ENCODE measurements at places on chromosomes 4 and X. TPM values are rescaled to one million over a fixed set of nuclear protein-coding genes. Genes with fewer than 3 reads are reported as not detected.
A peak's percentile ranks its signal among the peaks of the same experiment; 100 is the strongest.

GRCh38 chrX:27575565-27575964 lies 14.6 kb upstream of the DCAF8L2 start:
- no peak for DNase-seq

DNA sequence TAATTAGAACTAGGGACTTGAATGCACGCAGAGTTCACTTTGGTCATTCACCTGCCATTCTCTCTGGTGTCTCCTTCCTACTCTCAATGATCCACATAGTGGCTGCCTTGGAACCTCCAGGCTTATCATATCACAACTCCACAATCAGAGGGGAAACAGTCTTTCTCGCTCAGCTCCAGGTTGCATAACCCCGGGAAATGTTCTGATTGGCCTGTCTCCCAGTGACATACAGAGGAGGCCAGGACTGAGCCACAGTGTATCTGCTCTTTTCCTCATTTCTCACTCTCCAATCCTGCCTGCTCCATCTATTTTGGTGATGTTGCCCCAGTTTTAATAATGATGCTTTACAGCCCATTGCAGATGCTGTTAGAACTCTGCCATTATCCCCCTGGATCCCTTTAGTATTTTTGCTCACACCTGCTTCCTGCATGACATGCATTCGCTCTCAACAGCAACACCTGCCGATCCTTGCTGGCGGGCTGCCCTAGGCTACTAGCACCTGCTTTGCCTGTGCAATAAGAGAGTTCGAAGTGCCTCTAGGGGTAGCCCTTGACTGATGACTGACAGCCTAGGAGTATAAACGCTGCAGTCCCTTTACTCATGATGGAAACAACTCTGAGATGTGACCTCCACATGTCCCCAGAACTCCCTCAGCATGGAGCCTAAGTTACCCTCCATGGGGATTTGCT lies 211.3 kb upstream of the RPS6KA3 start:
- no peak for DNase-seq

DNA sequence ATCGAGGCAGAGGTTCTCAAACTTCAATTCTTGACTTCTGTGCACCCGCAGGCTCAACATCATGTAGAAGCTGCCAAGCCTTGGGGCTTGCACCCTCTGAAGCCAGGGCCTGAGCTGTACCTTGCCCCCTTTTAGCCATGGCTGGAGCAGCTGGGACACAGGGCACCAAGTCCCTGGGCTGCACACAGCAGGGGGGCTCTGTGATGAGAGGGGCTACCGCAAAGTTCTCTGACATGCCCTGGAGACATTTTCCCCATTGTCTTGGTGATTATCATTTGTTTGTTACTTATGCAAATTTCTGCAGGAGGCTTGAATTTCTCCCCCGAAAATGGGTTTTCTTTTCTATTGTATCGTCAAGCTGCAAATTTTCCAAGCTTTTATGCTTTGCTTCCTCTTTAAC lies 4.9 kb upstream of the MAGEB17 start:
- no peak for DNase-seq

DNA sequence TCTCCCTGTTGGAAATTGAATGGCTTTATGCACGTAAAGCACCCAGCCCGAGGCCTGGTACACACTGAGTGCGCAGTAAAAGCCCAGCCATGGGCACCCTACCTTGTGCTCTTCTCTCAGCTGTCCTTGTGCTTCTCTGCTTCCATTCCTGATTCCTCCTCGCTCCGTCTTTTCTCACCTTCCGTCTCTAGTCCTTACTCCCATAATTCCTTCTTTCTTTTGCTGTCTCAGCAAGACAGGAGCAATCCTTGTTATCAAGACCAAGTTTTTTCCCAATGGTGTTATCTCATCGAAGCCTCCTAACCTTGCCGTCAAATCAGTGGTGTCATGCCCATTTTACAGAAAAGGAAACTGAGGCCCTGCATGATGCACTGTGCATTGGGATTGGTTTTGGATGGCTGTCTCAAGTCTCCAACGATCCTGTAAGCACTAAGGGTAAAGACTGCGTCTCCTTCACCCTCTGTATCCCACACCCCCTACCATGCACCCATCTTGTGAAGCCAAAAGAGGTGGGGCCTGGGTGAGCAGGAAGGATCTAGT lies 30.1 kb downstream of the CYTL1 start:
- no peak for DNase-seq

DNA sequence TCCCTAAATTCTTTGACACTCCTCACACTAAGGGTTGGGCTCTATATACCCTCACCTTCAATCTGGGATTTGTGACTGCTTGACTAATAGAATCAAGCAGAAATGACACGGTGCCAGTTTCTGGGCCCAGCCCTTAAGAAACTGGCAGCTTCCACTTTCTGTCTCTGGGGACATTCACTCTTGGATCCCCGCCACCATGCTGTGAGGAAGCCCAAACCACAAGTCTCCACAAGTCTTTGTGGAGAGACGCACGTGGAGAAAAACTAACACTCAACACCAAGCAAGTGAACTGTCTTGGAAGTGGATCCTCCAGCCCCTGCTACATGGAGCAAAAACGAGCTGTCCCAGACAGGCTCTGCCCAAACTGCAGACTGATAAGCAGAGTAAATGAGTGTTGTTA lies 1.1 kb upstream of the EDNRA start:
- no peak for DNase-seq

- peak; percentile 55 for DNase-seq
Measured at GRCh38 chr4:48578132-48578968, 88.3 kb downstream of the ZAR1 start.

GRCh38 chr4:137343221-137343620 lies 189.1 kb downstream of the PCDH18 start:
- no peak for DNase-seq

DNA sequence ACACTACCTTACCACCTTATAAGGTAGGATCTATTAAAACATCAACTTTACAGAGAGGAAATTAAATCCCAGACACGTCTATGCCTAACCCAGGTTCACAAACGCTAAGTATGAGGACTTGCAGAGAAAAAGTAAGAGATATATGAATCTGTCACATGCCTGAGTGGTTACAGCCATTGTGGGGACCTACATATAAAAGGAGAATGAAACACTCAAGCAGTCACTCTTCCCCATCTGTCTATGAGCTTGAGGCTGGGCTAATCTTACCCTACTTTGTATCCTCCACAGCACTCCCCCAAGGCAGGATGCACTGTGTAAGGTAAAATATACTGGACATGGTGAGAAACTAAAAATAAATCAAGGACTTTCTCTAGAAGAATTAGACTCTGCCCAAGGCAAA lies 339.9 kb downstream of the HNRNPD start:
- no peak for DNase-seq

- no peak for DNase-seq
Measured at GRCh38 chr4:89305712-89306437, 1.7 kb downstream of the GPRIN3 start.

DNA sequence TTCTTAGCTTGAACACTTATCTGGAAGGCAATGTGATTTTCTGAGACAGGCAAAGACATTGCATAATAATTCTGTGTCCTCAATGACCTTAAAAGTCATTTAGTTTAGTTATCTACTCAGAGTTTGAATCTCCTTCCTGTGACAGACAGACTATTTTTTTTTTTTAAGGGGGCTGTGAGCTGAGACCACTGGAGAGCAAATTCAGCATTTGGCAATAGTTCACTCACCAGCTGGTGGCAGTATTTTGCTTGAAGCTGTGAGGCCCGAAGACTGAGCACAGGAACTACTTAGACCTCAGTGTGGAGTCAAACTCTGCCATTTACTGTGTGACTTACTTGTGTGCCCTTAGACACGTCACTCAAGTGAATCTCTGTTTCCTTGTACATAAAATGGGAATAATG lies 22.9 kb upstream of the CPE start:
- DNase-seq: peak; percentile 8

DNA sequence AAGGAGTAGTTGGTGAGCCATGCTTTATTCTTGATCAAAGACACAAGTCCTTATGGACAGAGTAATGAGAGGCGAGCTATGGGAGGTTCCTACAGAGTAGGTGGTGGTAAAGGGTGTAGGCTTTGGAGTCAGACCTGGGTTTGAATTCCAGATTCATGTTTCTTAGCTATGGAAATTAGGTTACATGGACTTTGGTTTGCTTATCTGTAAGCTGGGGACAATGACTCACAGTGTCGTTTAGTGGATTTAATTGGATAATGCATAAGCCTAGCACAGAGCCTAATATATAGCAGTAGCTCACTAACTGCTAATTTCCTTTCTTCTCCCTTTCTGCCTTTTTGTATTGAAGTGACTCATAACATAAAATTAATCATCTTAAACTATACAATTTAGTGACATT lies 5.0 kb upstream of the TRPC5 start:
- DNase-seq: no peak

DNA sequence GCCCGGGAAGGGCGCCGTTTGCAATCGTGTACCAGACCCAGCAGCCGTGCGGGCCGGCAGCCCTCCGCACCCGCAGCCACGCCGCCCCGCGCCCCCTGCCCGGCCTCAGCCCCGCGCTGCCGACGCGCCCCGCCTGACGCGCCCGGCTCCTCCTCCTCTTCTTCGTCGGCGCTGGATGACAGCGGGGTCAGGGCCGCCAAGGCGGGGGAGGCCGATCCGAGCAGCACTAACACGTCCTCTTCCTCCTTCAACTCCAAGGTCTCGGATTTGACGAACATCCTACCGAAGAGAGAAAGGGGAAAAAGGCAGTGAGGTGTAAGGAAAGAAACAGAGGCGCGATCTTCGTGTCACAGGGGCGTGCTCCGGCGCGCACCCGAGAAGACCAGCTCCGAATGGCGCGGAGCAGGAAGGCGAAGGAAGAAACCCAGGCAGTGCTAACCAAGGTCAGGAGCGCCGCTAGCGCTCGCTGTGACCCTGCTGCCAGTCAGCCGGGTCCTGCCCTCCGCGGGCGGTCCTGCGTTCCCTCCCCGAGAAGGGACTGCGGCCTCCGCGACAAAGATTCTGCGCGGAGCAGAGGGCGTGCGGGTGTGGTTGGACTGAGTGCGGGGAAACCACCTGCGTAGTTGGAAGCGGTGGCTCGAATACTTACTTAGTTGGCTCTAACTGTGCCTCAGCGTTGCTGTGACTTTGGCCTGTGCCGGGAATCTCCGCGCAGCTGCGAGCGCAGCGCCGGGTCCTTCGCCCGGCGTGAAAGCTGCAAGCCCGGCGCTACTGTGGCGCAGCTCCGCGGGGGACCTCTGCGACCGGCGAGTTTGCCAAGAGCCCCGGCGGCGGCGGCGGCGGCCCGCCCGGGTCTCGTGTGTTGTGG lies 548 bp downstream of the NEUROG2 start:
- peak; percentile 69 for DNase-seq

- no peak for DNase-seq
Measured at GRCh38 chrX:43644124-43644701, 11.9 kb upstream of the MAOA start.

DNA sequence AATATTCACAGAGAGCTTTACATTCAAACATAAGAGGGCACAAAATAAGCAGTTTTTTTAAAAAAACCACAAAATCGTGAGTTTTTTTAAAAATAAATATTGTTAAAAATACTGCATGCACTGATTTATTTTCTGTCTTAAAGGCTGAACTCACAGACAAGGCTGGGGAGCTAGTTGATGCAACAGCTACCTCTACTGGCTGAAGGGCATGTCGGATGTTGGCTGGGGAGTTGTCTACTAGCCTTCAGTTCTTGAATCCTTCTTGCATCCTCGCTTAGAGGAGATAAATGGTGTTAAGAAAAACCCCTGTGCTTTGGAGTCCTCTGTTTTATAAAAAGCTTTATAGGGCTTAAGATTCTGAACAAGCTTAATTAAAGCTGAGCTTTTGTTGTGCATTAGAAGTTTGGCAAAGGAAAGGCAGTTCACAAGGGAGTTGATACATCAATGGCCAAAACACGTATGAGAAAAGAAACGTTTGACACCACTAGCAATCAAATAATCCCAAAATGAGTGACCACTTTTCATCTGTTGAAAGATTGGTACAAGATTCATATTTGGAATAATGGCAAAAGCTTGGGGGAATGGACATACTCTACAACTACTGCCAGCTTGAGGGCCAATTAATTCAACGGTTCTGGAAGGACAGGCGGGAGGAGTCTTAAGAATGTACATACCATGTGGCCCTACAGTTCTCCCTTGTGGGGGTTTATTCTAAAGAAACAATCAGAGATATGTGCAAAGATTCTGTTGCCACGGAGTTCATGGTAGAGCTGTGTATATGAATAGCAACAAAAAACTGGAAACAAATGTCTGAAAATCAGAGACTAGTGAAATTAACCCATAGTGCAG lies 94.7 kb downstream of the SEL1L3 start:
- DNase-seq: peak; percentile 5

DNA sequence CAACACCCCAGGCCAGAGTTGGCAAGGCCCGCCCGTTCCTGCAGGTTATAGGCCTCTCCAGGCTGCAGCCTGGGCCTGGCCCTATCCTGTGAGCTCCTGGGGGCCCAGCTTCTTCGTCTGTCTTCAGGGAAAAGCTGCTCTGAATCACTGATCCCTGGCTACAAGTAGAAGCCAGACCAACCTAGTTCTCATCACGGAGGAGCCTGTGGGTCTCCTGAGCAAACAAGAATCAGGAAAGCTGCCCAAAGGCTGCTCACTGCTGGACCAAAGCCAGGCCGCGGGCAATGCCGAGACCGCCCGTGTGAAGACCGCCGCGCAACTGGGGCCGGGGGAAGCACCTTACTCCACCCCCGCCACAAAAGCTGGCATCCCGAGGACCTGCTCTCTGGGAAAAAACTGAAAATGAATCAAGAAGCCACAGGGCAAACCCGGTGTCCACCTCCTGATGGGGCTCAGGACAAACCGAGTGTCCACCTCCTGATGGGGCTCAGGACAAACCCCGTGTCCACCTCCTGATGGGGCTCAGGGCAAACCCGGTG lies 12.8 kb downstream of the CTBP1 start:
- DNase-seq: no peak

GRCh38 chr4:169620880-169621248 lies 486 bp downstream of the CLCN3 start:
- DNase-seq: peak; percentile 29

DNA sequence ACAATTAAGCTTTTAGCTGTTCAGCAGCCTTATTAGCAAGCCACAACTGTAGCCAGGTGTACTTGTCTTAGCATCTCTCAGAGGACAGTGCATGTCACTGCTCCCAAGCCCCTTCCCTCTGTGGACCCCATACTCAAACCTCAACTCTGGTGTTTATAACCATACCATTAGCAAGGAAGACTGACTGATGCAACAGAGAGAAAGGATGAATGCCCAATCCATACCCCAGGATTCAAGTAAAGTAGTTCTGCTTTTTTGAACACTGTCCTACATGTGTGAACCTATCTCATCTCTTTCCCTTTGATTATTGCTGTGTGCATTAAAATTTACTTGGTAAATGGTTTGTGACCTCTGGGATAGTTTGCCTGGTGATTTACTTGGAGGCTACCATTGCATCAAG lies 22.8 kb upstream of the CYBB start:
- no peak for DNase-seq

Gene AFP
- not detected for total RNA-seq

Gene PRDM5
- 0.60 TPM for total RNA-seq

Gene RIPPLY1
- not detected for total RNA-seq

Gene DKK2
- not detected for total RNA-seq

Gene PAGE2
- not detected for total RNA-seq

Gene TRMT2B
- total RNA-seq: 25.9 TPM

Gene TMEM154
- 16.8 TPM for total RNA-seq

Gene FAM47A
- not detected for total RNA-seq

Gene MAOB
- total RNA-seq: 0.30 TPM

Gene RAB40AL
- not detected for total RNA-seq

Gene SYTL5
- not detected for total RNA-seq

Measured in activated T-cell treated with anti-CD3 and anti-CD28 coated beads, Interleukin-2, amount 50 U/mL, for 72 hours (primary cell).